ENCODE measurements at places on chromosomes 13 and 19. TPM values are rescaled to one million over a fixed set of nuclear protein-coding genes. Genes with fewer than 3 reads are reported as not detected.

Gene IGFL2
- not detected for total RNA-seq

Gene GIPR
- 9.7 TPM for total RNA-seq

Gene MBD3L3
- not detected for total RNA-seq

DNA sequence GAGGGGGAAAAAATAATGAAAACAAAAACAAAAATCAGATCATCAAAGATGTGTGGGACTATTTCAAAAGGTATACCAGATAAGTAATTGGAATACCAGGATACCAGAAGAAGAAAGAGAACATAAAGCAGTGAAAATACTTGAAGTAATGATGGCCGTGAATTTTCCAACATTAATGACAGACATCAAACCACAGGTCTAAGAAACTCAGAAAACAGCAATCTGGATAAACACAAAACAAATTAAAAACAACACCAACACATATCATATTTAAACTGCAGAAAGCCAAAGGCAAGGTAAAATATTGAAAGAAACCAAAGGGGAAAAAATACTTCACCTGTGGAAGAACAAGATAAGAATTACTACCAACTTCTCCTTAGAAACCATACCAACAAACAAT lies 24.2 kb upstream of the UFM1 start:
- no peak for DNase-seq

GRCh38 chr13:39930544-39931444 lies 275.3 kb downstream of the COG6 start:
- DNase-seq: no peak

DNA sequence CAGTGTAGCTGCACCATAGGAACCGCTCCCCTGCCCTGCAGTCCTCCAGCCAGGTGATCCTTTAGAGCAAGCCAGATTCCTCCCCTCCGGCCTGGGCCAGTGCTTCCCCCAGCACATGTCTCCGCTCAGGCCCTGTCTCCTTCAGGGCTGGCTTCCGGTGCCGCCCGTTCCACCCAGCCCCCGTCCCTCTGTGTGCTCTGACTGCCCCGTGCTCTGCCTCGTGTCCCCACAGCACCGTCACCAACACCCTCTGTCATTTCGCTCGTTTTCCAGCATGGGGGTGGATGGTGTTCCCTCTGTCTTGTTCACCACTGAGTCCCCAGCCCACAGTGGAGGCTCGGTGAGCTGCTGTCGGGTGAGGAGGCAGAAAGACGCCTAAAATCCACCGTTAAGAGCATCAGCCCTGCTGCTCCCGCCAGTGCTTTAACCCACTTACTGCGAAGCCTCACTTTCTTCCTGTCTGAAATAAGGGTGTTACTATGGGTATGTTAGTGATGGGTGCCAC lies 54.5 kb downstream of the TSSK6 start:
- DNase-seq: peak; percentile 61

- no peak for DNase-seq
These were observed 18.1 kb downstream of the NKPD1 start for GRCh38 chr19:45142726-45143110.
